ENCODE measurements at places on chromosomes 7 and 10.

- no peak for DNase-seq
Measured at GRCh38 chr7:146876411-146876810, 759.8 kb downstream of the CNTNAP2 start.

DNA sequence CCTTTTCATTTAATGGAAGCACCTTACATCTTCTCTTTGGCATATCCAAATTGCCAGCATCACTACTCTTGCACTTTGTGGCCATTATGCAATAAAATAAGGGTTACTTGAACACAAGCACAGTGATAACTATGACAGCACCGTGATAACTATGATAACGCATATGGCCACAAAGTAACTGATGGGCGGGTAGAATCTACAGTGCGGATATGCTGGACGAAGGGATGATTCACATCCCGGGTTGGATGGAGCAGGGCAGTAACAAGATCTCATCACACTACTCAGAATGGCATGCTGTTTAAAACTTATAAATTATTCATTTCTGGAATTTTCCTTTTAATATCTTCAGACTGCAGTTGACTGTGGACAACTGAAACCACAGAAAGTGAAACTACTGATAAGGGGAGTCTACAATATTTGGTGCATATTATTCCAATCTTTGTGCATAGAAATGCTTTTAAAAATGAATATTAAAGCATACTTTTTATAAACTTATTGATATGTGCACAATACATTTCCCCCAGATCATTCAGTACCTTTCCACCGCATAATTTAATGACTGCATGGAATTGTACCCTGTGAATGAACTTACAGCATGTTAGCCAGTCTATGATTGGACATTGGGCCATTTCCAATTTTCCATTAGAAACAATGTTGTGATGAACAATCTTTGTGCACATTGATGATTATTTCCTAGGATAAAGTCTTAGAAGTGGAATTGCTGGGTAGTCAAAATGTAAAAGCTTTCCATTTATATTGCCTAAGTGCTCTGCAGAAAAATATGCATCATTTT is 136.4 kb downstream of the WNT2 start:
- DNase-seq = no peak

GRCh38 chr7:100538348-100538653 is 702 bp upstream of the AGFG2 start:
- DNase-seq = no peak

DNA sequence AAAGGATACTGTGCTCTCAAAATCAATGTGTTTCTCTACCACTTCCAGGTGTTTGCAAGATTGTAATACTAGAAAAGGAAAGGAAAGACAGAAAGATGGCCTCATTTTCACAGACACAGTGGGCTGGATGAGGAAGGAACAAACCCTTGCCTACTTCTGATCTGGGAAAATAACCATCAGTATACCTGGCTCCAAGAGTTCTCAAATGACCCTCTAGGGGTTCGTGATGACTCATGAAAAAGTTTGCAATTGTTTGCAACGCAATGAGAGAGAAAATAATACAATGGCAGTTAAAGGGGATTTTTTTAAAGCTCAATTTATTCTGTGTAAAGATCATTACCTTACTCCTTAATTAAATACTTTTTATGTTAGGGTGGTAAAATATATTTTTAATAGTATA is 197.6 kb upstream of the INHBA start:
- DNase-seq = no peak

DNA sequence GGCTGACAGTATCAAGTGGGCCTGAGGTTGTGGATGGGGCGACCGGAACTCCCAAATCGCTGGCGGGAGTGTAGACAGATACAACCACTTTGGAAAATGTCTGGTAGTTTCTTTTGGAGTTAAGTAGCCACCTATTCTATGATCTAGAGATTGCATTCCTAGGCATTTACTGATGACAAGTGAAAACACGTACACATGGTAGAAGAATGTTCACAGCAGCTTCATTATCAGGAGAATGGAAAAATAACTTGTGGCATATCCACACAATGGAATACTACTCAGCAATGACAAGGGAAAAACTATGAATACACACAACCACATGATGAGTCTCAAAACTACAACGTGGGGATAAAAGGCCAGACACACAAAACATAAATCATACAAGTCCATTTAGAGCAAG is 146.0 kb downstream of the MYOF start:
- no peak for DNase-seq

- DNase-seq = no peak
Measured at GRCh38 chr7:3497796-3498195, 196.7 kb downstream of the SDK1 start.

DNA sequence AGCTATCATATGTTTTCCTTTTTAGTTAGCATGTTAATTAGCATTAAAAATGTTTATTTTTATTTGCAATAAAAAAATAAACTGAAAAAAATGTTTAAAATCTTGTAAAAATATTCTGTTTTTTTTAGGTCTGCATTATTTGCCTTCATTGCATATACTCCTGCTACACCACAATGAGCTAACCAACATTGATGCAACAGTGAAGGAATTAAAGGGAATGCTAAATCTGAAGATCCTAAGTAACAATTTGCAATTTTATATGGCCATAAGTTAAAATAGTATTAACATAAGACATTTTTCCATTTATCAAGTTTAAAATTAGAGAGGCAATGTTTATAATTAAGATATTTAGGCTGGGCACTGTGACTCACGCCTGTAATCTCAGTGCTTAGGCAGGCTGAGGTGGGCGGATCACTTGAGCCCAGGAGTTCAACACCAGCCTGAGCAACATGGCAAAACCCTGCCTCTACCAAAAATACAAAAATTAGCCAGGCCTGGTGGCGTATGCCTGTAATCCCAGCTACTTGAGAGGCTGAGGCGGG is 32.2 kb downstream of the LRRC72 start:
- no peak for DNase-seq

DNA sequence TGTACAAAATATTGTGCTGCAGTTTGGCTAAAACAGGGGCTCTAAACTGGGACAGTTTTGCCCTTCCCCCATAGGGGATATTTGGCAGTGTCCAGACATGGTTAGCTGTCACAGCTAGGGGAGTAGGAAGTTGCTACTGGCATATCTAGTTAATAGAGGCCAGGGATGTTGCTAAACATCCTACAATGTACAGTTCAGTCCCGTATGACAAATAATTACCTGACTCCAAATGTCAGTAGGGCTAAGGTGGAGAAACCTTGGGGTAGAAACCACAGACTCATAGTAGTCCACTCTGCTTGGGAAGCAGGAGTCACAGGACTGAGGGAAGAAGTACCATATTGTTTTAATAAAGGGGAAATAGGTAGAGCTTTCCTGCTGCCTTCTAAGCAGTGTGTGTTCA is 39.8 kb downstream of the WBP1L start:
- DNase-seq = no peak

DNA sequence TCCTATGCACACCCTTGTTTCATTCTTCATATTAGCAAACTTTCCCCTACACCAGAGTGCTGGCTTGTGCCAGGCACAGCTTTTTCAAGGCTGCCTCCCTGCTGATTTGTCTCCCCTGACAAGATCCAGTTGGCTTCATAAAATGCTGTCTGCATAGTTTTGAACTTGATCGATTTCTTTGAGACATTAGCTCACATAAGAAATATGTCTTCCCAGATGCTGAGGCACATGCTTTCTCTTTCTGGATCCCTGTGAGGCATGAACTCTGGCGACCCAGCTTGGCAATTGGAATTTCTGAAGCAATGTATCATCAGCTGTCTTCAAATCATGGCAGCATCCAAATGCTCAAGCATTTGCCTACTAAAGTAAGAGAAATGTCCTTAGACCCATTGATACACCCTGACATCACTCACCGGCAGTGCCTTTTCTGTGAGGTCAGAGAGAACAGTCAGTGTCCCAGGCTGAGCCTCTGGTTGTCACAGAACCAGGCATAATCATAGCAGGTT is 616.4 kb upstream of the GHITM start:
- no peak for DNase-seq

DNA sequence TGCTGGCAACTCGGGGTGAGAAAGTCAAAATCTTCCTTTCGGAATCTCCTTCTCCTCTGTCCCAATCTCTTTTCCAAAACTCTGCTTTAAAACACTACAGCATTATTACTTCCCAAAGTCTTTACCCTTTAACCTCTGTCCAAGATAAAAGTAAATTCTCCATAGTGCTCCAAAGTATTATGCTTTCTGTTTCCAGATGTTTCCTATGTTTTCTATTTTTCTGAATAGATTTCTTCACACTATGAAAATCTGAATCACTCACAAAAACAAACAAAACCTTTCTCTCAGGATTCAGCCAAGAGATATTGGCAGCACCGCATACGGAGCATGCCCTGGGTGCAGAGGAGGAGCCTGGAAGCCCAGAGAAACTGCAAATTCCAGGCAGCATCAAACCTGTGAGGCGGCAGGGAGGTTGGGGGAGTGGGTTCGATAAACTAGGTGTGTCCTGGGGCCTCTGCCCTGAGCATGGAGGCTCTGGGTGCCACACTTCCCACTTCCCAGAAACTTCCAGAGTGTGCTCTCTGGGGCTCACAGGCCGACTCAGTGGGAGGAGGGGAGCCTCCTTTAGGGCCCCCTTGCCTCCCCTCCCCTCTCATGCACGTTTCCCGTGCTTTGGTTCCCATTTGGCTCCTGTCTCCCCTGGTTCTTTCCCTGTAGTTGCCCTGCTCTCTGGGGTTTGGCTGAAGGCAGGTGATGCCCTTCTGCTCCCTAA is 35.6 kb downstream of the VIPR2 start:
- no peak for DNase-seq

DNA sequence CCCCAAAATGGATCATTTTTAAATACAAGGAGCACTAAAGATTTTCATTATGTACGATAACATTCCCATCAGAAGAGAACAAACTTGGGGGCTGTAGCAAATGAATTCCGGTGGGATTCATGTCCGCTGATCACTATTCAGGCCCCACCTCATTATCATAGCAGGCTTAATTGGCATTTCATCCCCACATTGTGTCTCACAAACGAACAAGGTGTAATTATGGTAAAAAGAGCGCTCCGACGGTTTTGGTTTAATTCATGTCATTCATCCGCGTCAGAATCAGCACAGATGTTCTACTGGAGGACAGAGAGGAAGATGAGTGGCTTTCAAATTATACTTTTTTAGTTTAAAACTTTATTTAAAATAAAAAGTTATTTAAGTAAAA is 124.7 kb downstream of the MAD1L1 start:
- no peak for DNase-seq

GRCh38 chr7:141243368-141243767 is 169.5 kb downstream of the TMEM178B start:
- no peak for DNase-seq

GRCh38 chr7:137703291-137704010 is 143.3 kb downstream of the DGKI start:
- DNase-seq = peak; percentile 41

GRCh38 chr10:26844396-26844975 is 16.3 kb downstream of the ABI1 start:
- no peak for DNase-seq

DNA sequence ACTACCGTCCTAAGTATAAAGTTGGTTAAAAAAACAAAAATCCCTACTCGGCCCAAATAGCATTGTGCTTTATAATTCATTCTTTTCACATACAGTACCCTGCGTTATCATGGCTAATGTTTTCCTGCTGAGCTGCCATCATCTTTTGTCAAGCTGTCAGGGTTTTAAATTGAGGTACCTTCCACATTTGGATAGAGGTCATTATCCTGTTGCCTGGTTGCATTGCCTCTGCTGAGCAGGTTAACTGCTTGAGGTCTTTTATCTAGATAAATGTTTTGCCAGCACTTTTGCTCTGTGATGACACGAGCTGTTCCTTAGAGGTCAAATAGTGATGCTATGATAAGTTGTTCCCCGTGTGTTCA is 94.4 kb upstream of the FZD1 start:
- DNase-seq = no peak

- DNase-seq = no peak
Measured at GRCh38 chr7:24434972-24435371, 138.3 kb upstream of the PALS2 start.

DNA sequence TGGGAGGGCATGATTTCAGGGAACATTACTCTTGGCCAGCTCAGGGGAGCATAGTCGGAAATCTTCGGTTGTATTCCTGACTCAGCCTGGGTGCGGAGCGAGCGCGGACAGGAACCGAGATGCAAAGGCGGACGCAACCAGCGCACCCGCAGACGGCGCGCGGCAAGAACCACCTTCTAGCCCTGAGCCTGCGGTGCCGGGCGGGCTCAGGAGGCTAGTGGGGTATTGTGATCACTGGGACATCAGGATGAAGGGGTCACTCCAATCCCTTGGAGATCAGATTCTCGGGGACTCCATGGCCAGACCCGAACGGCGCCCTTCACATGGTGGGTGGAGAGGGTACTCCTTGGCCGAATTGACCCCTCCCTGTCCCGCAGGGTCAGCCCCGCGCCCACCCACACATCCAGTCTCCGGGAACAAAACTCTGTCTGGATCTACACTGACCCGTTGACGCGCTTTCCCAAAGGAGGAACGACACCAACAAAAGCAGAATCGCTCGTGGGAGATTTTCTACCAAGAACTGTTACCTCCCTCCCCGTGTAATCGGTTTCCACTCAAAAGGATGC is 730.5 kb downstream of the ZWINT start:
- no peak for DNase-seq

DNA sequence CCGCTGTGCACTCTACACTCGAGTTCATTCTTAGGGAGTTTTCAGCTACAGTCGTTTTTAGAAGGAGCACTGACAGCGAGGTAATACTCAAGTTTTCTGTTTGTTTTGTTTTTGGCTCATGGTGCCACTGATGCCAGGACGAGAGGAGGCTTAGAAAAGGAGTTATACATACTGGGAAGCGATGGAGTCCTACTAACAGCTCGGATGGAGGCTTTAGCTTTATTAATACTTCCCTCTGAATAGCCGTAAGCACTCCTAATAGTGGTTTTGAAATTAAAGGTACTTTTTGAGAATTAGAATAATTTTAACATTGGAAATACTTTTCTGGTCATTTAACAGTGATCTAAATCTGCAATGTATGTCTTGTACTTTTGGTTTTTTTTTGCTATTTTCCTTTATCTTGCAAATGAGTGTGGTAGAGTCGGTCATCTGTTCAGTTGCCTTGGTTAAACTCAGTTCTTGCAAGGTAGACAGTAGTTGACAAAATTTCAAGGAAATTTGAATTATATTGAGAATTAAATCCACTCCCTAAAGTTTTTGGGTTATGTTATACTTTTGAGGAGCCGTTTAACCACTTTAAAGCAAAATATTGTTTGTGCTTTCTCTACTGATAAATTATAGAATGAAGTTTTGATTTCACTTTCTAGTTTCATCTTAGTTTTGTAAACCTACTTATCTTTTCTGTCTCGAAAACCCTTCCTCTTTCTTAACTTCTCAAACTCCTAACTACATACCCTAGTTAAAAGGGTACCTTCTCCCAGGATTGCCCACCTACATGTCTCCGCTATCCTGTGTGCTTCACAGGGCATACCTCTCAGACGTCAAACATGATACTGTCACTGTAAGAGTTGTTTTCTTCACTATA is 1.5 kb downstream of the HBP1 start:
- peak; percentile 37 for DNase-seq

GRCh38 chr10:5960070-5960972 is 17.0 kb downstream of the IL15RA start:
- DNase-seq = peak; percentile 24
